ENCODE measurements at places on chromosomes 6 and 20.

GRCh38 chr20:43241057-43241702, 51.5 kb upstream of the PTPRT start:
- H3K27ac ChIP-seq: no peak overlapping the region
- no peak overlapping the region for H3K4me3 ChIP-seq
- peaks cover 12% of the 10 kb centered on the region for H3K27me3 ChIP-seq
- DNase-seq: no peak

DNA sequence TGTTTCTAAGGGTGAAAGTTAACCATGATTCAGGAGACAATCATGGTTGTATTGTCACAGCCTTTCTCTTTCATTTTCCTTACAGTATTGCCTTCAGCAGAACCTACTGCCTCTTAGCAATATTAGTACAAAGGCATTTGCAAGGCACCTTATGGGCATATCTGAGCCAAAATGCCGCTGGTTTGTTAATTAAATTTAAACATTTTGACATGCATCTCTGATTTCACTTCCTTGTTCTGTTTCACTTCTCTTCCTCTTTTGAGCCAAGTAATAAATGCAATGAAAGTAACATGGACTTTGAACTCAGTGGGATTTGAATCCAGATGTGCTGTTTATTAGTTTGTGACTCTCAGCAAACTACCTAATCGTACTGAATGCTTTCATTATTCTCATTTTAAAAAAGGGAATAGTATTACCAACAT, 467.4 kb upstream of the CITED2 start:
- H3K27me3 ChIP-seq: no peaks in the 10 kb centered on the region
- H3K4me1 ChIP-seq: no peaks in the 10 kb centered on the region
- DNase-seq: no peak
- no peaks in the 10 kb centered on the region for H3K36me3 ChIP-seq
- no peak overlapping the region for H3K27ac ChIP-seq

- no peak overlapping the region for H3K4me3 ChIP-seq
- H3K27ac ChIP-seq: no peak overlapping the region
- no peaks in the 10 kb centered on the region for H3K4me1 ChIP-seq
Measured at GRCh38 chr20:57876163-57876562, 166.3 kb upstream of the PMEPA1 start.

- H3K27me3 ChIP-seq: peaks cover 13% of the 10 kb centered on the region
- no peak overlapping the region for H3K4me3 ChIP-seq
- H3K4me1 ChIP-seq: no peaks in the 10 kb centered on the region
- H3K27ac ChIP-seq: no peak overlapping the region
- no peak for DNase-seq
Measured at GRCh38 chr6:152380993-152381898, 255.9 kb downstream of the SYNE1 start.

DNA sequence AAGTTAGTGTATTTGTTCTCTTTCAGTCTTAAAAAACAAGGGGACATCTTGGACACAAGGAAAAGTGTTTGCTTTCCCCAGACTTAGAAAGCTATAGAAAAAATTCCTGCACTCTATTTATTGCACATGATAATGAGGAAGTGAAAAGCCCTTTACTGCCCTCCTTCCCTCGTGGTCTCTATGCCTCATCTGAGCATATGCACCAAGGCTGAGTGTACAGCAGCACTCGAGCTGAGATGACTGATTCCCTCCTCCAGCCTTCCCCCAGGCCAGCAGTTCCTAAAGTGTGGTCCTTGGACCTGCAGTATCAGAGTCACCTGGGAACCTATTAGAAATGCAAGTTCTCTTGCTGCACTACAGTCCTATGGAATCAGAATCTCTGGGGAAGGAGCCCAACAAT, 14.3 kb upstream of the LAMP5 start:
- DNase-seq: no peak
- no peaks in the 10 kb centered on the region for H3K4me1 ChIP-seq
- peaks cover 6% of the 10 kb centered on the region for H3K27me3 ChIP-seq
- no peak overlapping the region for H3K27ac ChIP-seq
- H3K4me3 ChIP-seq: no peak overlapping the region
- no peaks in the 10 kb centered on the region for H3K36me3 ChIP-seq

GRCh38 chr6:38755207-38755606, 40.1 kb downstream of the DNAH8 start:
- peaks cover 39% of the 10 kb centered on the region for H3K4me1 ChIP-seq
- H3K36me3 ChIP-seq: no peaks in the 10 kb centered on the region
- H3K4me3 ChIP-seq: no peak overlapping the region
- H3K27ac ChIP-seq: peak overlapping the region; percentile 79
- H3K27me3 ChIP-seq: peaks cover 2% of the 10 kb centered on the region

DNA sequence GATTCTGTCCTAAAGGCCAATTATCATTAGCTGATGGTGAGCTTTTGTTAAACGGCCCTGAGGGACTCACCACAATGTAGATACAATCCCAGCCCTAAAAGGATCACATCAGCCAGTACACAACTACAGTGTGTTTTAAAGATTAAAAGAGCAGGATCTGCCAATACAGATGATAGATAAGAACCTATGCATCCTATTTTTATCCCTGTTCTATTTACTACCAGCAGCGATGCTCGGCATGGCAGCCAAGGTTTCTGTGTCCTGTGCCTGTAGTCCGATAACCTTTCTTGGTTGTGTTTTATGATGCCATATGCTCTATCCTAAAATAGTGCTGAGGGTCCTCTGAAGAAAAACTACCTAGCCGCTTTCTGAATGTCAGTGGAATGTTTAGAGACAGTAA, 289.4 kb downstream of the PHACTR1 start:
- H3K27me3 ChIP-seq: peaks cover 18% of the 10 kb centered on the region
- H3K4me1 ChIP-seq: no peaks in the 10 kb centered on the region
- H3K36me3 ChIP-seq: no peaks in the 10 kb centered on the region
- no peak overlapping the region for H3K4me3 ChIP-seq
- no peak overlapping the region for H3K27ac ChIP-seq

GRCh38 chr6:143543435-143543834, 31.9 kb upstream of the FUCA2 start:
- no peak overlapping the region for H3K4me3 ChIP-seq
- no peak overlapping the region for H3K27ac ChIP-seq
- H3K4me1 ChIP-seq: peaks cover 60% of the 10 kb centered on the region
- H3K36me3 ChIP-seq: no peaks in the 10 kb centered on the region
- DNase-seq: no peak

DNA sequence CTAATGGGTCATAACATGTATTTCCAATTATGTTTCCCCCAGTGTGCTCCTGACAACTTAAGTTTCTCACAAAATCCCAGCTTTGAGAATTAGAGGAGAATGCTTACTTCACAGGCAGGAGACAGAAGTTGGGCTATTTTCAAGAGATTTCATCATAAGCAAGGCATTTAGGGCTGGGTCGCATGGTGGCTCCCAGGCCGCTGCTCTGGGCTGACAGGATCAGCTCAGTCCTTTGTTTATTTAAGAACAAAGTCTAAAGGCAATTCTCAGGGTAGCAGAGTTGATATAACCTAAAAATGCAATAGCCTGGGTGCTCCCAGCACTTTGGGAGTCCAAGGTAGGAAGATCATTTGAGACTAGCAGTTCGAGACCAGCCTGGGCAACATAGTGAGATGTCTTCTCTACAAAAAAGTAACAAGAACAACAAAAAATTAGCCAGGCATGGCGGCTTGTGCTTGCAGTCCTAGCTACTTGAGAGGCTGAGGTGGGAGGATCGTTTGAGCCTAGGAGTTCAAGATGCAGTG, 10.9 kb downstream of the FOXQ1 start:
- H3K27ac ChIP-seq: no peak overlapping the region
- no peak overlapping the region for H3K4me3 ChIP-seq
- no peak for DNase-seq
- H3K4me1 ChIP-seq: no peaks in the 10 kb centered on the region
- no peaks in the 10 kb centered on the region for H3K36me3 ChIP-seq
- peaks cover 31% of the 10 kb centered on the region for H3K27me3 ChIP-seq

DNA sequence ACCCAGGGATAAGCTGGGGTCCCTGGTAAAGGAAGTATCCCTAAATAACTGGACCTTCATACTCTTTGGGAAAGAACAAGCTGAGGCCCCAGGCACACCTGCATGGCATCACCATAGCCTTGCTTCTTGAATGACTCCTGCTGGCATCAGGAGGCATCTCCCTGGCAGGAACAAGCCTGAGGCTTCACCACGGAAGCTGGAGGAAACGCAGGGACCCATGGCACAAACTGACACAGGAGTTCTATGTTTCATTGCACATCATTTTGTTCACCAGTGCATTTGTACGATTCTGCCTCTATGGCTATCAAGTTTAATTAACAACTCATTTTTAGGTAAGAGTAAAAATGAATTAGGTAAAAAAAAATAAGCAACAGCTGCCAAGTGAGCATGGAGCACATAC, 619 bp upstream of the PDE7B start:
- no peak overlapping the region for H3K4me3 ChIP-seq
- no peaks in the 10 kb centered on the region for H3K27me3 ChIP-seq
- no peaks in the 10 kb centered on the region for H3K36me3 ChIP-seq
- DNase-seq: no peak
- H3K4me1 ChIP-seq: peaks cover 33% of the 10 kb centered on the region
- no peak overlapping the region for H3K27ac ChIP-seq

DNA sequence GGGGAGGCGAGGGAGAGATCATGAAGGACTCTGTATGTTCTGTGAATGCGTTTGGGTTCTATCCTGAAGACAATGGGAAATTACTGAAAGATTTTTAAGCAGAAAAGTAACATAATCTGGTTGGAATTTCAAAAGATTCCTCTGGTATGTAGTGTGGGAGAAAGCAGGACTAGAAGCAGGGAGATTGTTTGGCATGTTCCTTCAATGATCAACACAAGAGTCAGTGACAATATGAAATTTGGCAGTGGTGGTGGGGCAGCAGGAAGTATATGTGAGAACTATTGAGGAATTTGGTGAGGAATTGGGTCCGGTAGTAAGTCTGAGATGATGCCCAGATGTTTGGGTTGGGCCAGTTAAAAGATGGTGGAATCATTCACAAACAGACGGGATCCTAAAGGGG, 348.7 kb downstream of the CD83 start:
- no peak overlapping the region for H3K4me3 ChIP-seq
- no peaks in the 10 kb centered on the region for H3K4me1 ChIP-seq
- H3K27me3 ChIP-seq: no peaks in the 10 kb centered on the region
- no peak overlapping the region for H3K27ac ChIP-seq
- no peak for DNase-seq

DNA sequence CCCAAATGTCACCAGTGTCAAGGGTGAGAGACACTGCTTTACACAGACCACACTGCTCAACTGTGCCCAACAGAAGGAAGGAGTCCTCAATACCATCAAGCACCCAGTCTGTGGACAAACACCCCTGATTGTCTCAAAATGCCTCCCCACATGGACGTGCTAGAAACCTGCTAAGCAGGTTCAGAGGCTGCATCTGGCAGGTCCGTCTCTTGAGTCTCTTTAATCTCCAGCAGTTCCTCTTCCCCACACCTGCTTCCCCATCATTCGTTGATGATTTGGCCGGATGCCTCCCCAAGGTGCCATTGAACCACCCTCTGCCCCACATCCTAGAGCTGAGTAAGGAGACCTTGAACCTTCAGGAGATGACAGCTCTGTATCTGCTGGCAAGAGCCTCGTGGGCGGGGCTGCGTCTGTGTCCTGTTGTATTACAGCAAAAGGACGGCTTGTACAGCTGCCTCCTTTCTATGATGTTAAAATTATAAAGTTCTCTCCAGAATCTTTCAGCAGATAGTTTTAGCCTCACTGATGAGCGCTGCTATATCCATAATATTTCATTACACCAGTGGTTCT, 179.2 kb downstream of the PREX1 start:
- no peak overlapping the region for H3K4me3 ChIP-seq
- no peak for DNase-seq
- no peaks in the 10 kb centered on the region for H3K27me3 ChIP-seq

- H3K4me1 ChIP-seq: peaks cover 14% of the 10 kb centered on the region
- no peaks in the 10 kb centered on the region for H3K27me3 ChIP-seq
- H3K27ac ChIP-seq: no peak overlapping the region
- no peaks in the 10 kb centered on the region for H3K36me3 ChIP-seq
- DNase-seq: no peak
Measured at GRCh38 chr6:37531437-37532036, 31.8 kb upstream of the CCDC167 start.

DNA sequence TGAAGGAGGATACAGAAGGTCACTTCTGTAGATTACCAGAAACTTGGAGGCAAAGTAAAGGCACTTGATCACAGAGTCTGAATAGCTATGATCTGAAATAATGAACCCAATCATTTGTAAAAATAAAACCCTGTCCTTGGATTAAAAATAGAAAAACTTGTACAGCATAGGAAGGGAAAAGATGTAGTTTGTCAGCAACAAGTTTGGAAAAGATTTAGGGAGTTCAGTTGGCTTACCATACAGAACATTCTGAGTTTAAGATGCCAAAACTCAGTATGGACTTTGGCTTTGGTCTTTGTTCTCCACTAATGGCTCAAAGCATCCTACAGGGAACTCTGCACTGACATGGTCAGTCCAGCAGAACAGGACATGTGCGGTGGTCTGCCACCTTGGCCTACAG, 240.6 kb downstream of the BCKDHB start:
- H3K27me3 ChIP-seq: no peaks in the 10 kb centered on the region
- no peaks in the 10 kb centered on the region for H3K36me3 ChIP-seq
- H3K4me3 ChIP-seq: no peak overlapping the region
- no peak overlapping the region for H3K27ac ChIP-seq

DNA sequence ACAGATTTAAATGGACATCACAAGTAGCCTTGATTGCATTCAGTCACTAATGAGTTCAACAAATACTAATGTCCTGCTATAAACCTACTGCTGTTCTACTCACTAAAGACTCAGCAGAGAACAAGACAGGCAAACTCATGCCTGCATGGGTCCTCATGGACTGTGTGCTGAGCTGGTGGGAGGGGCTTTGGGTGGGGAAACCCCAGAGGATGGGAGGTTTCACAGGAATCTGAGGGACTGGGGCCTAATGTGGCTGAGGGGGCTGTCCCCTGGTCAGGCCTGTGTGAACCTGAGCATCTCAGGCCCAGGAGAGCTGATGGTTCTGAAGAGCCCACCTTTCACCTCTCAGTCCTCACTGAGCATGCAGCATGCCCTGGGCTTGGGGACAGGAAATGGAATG, 1.4 kb downstream of the CST8 start:
- peaks cover 2% of the 10 kb centered on the region for H3K36me3 ChIP-seq
- no peak overlapping the region for H3K4me3 ChIP-seq
- peaks cover 5% of the 10 kb centered on the region for H3K27me3 ChIP-seq

- no peak for DNase-seq
- H3K27ac ChIP-seq: no peak overlapping the region
- no peaks in the 10 kb centered on the region for H3K4me1 ChIP-seq
- H3K27me3 ChIP-seq: peaks cover 14% of the 10 kb centered on the region
Measured at GRCh38 chr6:138211048-138211581, 7.2 kb downstream of the PBOV1 start.

All from activated naive CD4-positive, alpha-beta T cell treated with anti-CD3 and anti-CD28 coated beads for 36 hours (primary cell).